ENCODE measurements at places on chromosomes 2 and 18.

- DNase-seq, result no peak
These were observed 27.1 kb upstream of the PTMA start for GRCh38 chr2:231680992-231681852.

- no peak for DNase-seq
These were observed 43.2 kb downstream of the CCDC138 start for GRCh38 chr2:108829578-108830310.

DNA sequence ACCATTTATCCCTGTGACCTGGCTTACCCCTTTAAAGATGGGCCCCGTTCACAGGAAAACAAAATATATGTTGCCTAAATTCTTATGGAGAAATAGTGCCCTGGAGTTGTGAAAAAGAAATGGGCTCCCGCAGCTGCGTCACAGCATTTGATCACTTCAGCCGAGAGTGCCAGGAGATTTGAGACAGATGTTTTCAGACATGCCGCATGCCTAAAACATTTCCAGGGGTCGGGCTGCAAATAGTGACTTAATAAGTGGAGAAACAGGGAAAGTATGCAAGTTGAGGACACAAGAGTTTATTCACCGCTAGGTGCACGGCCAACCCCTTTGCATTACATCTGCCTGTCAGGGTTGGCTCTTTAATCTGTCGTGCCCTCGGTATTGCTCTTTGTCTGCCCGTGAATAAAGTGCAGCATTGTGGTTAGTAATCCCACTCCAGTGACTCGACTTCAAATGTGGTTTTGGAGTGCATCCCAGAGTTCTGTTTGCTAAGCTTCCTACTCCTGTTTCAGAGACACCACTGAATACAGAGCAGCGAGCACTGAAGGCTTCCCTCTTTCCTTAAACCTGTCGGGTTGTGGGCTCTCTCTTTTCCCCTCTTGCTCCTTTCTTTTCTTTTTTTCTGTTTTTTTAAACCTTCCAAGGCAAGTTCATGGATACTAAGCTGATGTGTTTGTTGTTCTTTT, 187.5 kb downstream of the LTBP1 start:
- DNase-seq, result no peak

DNA sequence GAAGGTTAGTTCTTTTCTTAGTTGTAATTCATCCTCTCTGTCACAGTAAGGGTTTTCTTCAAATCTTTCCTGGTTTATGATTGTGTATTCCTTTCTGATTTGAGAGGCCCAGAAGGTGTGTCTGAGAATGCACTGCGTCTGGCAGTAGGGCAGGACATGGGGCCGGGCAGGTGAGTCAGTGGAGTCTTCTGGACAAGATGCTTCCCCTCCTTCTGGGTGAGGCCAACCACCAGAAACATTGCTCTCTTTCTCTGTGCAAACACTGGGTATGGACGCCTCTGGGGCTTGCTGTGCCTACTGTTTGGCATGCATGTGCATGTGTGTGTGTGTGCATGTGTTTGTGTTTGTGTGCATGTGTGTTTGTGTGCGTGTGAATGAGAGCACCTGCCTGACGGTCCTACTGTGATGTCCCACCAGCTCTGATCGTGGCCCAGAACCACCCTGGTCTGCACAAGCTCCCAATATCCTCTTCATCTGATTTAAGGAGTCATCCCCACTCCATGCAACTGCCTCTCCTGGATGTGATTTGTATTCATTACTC, 93.2 kb upstream of the DLX2 start:
- DNase-seq, result no peak

GRCh38 chr2:3009005-3009404, 368.6 kb downstream of the EIPR1 start:
- DNase-seq, result no peak

DNA sequence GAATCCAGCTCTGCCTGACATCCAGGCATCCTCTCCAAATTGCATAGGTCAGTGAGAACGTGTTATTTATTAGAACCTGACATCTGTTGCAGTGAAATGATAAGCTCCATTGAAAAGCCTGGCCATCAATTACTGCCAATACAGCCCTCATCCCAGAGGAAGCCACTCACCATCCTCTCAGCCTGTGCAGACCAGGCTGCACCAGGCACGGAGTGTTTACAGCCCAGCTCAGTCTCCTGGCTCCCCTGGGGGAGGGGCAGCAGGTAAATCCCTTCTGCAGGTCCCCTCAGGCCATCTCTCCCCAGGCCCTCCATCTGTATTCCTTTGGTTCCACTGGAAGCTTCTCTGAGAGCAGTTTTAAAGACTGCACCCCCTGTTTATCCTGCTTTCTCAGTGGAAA, 82.6 kb upstream of the FOSL2 start:
- no peak for DNase-seq

DNA sequence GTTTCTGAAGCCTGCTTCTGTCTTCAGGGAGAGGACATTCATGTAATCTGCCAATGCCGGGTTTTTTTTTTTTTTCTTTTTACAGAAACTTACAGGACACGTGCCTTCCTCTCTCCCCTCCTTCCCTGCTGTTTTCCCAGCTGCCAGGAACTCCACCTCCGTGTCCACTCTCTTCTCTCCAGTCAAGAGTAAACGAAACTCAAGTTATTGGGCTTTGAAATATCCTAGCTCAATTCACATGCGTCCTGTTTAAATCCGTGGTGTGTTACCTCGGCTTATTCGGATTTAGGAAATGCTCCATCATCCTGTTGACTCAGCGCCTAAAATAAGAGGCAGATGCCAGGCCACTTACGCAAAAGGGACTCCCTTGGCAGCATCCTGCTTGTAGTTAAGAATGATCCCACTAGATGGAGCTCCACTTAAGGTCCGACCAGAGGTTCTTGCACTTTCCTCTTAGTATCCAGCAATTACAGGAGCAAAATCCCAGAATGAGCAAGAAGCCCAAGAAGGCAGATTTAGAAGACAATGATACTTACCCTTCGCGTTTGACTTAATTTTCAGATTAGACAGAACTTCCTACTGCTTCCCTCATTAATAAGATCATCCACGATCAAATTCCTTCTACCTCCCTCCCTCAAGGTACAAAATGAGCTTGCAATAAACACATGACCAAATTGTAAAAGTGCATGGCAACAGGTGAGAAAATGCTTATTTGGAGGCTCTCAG, 97.2 kb upstream of the ZCCHC2 start:
- peak; percentile 48 for DNase-seq

GRCh38 chr2:14018620-14019019, 613.9 kb upstream of the LRATD1 start:
- DNase-seq, result no peak

DNA sequence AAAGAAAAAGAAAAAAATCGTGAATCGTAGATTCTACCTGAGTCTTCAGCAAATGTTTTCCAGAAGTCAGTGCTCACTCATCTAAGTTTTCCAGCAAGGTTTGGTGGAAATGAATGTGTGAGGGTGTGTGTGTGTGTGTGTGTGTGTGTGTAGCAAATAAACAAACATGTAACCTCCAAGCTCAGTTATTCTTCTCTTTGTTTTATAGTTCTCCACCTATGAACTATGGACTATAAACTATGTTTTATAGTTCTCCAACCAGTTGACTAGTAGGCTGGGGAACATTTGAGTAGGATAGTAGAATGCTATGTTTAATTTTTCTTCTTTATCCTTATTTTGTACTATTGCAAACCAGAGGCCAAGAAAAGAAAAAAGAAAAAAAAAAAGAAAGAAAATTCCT, 44.6 kb upstream of the SERPINE2 start:
- DNase-seq, result no peak

DNA sequence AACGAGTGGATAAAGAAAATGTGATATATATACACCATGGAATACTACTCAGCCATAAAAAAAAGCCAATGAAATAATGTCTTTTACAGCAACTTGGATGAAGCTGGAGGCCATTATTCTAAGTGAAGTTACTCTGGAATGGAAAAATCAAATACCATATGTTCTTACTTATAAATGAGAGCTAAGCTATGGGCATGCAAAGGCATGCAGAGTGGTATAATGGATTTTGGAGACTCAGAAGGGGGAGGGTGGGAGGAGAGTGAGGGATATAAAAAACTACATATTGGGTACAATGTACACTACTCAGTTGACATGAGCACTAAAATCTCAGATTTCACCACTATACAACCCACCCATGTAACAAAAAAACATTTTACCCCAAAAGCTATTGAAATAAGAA, 1.7 kb upstream of the MSGN1 start:
- DNase-seq, result no peak

DNA sequence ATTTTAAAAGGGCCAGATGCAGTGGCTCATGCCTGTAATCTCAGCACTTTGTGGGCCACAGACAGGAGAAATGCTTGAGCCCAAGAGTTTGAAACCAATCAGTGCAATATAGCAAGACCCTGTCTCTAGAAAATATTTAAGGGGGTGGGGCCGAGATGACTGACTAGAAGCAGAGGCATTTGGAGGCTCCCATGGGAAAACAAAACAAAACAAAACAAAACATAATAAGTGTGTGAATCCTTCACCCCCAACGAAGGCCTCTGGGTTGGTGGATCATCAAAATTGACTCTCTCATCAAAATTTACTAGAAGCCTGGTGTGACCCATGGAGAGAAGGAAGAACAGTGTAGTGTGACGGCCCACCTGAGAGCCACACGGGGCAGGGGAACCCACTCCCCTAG, 560.9 kb downstream of the LRP1B start:
- no peak for DNase-seq

DNA sequence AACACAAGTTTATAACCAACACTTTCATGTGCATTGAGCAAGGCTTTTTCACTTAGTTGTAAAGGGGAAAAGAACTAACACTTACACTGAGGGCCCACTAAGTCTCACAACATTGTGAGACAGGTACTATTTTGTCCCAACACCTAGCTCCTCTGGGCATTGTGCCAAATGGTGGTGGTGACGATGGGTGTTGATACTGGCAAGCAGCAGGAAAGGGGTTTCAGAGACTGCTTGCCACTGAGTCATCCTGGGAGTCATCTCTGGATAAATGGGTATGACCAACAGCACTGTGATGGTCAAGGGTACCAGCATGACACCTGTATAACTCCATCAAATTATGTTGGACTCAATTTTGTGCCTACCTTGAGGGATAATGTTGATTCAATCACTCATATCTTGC, 138.8 kb upstream of the ITGA6 start:
- DNase-seq, result no peak

DNA sequence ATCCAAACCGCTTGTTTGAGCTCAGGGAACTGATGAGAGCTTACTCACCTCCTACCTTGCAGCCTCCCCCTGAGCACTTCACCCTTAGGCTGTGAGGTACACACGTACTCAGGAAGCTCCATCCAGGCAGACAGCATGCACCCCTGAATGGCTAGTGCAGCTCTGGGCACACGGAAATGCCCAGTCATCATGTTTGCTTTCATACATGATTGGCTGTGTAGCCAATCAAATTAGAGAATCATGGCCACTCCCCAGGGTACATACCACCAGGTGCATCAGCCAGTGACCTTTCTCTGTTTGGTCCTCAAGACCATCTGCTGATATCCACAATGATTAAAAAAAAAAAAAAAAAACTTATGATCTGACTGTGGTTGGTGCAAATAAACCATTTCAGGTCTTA, 42.1 kb downstream of the RNF152 start:
- DNase-seq, result no peak

- DNase-seq, result no peak
These were observed 49.8 kb downstream of the LDLRAD4 start for GRCh38 chr18:13268158-13269012.

DNA sequence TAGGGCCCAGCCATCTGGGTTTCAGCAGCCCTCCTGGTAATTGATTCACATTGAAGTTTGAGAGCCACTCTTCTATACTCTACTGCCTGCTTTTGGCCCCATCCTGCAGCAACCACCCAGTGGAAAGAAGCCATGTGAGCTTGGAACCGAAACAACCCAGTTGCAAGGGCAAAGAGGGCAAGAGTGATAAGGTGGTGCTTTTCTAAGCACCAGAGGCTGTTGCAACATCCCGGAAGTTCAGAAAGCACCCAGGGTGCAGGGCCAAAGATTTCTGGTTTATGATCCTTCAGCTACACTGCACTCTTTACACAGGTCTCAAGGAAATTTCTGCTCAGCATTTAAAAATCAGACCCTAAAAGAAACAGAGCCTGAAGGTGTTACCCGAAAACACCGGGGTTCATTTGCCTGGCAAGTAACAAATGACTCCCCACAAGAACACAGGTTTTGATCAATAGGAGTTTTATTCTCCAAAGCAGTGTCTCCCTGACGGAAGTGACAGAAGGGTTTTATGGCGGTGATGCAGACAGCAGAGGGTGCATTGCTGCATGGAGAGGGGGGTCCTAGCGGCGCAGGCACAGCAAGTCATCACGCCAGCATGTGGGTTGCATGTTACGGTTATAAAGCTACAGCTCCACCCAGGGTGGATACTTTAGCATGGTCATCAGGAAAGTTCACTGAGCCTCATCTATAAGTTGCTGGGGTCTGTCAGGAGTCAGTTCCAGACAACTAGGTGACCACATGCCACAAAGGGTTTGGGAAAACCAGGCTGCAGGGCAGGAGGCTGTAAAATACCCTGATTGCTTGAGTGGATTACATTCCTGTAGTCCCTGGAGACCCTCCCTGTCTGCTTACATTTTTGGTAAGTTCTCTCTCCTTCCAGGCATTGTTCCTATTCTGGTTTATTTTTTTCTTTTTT, 28.8 kb upstream of the TMEM37 start:
- DNase-seq, result no peak

GRCh38 chr18:64202863-64203262, 54.0 kb upstream of the LINC00305 start:
- DNase-seq, result no peak

GRCh38 chr2:102184568-102184967, 2.3 kb upstream of the IL1RL2 start:
- DNase-seq, result no peak

- no peak for DNase-seq
These were observed 257.3 kb downstream of the BCL2 start for GRCh38 chr18:63062246-63062645.

DNA sequence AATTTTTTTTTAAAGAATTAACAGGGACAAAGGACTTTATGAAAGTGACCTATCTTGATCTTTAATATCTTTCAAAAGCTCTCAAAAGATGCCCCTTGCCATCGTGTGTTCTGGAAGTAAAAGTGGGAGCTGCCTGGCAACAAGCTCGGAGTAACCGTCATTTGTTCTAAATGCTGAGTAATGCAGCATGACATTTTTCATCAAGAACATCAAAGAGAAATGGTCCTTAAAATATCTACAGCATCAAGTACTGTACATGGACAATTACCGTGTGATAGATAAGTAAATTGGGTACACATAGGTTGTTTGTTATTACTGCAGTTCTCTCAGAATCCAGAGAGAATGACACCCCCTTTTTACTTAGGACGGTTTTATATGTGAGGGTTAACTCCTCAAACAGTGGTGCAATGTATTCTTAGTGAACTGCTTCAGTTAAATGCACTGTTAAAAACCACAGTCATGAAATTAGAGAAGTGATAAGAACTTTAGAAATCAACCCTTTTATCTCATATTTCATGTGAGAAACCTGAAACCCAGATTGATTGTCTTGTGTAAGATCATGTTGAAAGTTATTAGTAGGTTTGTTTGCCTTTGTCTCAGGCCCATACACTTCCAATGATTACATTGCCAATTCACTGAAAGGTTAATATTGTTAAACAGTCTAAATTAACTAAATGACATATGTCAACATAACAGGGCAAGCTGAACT, 90.6 kb upstream of the HNMT start:
- DNase-seq, result no peak

Measured in CMK (cell line).